ENCODE measurements at places on chromosomes 4 and X. TPM values are rescaled to one million over a fixed set of nuclear protein-coding genes. Genes with fewer than 3 reads are reported as not detected.

SERPINA7 gene
- total RNA-seq: 315 TPM

PCYT1B gene
- 15.9 TPM for total RNA-seq

ADH1C gene
- total RNA-seq: not detected

TMEM131L gene
- 4.5 TPM for total RNA-seq

ODAM gene
- 115 TPM for total RNA-seq

DCAF8L2 gene
- total RNA-seq: not detected

NUDT10 gene
- not detected for total RNA-seq

GRCh38 chr4:151998723-151999122 lies 237.9 kb upstream of the GATB start:
- no peak for DNase-seq

DNA sequence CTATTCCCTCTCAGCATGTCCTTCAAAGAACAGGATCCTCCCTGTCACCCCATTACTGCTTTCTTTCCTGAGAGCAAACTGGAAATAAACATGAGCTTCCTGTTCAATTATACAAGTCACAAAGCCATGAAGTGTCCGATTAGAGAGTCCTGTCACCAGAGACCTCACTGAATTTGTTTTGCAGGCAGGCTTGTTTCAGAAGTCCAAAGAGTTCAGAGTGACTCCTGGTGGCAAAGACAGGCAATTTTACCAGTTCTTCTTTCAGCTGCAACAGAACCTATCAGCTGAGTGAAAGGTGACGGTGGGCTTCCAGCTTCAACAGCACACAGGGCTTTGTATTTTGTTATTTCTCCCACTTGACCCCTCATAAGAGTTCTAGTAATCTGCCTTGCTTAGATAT lies 6.4 kb downstream of the ELK1 start:
- DNase-seq: no peak

GRCh38 chr4:138643827-138644226 lies 371.8 kb upstream of the NOCT start:
- no peak for DNase-seq

DNA sequence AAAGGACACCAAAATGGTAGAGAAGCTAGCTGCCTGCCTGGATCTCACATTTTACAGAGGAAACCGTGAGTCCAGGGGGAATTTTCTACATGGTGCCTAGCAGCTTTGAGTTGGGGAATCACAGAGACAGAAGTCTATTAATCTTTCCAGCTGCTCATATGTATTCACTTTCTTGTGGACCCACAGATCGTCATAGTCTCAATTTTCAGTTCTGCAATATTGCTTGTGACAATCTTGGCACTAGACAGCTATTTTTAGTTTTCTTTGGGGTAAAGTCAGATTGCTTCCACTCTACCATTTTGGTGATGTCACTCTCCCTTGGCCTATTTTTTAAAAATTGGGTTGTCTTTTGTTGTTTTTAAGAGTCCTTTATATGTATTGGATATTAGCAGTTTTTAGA lies 233.4 kb upstream of the STK26 start:
- DNase-seq: no peak

GRCh38 chrX:56787734-56788152 lies 58.7 kb downstream of the NBDY start:
- DNase-seq: no peak

GRCh38 chrX:149541521-149542047 lies 772 bp downstream of the EOLA1 start:
- DNase-seq: no peak

- DNase-seq: no peak
Measured at GRCh38 chrX:8179656-8180055, 8.6 kb upstream of the VCX2 start.

DNA sequence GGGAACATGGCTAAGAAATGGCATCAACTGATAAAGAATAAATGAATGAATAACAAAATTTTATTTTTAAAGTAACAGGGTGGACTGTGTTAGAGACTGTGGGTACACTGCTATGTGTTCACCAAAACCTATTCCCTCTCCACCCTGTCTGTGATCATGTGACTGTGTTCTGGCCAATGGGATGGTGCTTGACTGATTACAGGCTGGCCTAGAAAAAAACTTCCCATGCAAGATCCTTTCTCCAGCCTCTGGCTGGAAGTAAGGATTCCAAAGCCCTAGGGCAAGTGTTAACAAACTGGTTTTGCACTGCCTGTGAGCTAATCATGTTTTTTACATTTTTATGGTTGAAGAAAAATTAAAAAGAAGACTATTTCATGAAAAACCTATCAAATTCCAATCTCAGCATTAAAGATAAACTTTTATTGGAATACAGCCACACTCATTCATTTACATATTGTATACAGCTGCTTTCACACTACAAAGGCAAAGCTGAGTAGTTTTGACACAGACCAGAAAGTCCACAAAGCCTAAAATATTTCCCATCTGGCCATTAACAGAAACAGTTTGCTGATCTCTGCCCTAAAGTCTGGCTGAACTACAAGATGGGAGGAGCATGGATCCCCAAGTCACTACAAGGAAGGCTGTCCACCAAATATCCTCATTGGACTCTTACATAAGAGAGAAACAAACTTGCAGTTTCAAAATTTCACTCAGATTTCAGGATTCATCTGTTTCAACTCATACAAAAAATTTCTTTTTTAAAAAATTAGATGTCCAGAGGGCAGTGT lies 133.2 kb downstream of the ARHGAP6 start:
- DNase-seq: no peak

DNA sequence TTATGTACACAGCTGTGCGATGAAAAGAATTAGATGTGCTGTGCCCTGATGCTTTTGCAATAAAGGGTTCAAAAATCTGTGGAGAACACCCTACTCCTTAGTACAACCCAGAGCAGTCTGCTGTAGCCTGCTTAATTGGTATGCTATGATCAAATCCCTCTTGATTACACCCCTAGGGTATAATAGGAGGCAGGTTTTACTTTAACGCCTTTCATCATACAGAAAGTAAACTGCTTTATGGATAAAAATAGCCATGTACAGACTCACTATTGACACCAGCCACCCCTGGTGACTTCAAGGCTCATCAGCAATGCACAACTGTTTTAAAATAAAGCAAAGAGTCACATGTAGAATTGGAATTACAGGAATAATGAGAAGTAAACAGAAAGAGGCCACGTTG lies 315.3 kb downstream of the DMD start:
- no peak for DNase-seq

DNA sequence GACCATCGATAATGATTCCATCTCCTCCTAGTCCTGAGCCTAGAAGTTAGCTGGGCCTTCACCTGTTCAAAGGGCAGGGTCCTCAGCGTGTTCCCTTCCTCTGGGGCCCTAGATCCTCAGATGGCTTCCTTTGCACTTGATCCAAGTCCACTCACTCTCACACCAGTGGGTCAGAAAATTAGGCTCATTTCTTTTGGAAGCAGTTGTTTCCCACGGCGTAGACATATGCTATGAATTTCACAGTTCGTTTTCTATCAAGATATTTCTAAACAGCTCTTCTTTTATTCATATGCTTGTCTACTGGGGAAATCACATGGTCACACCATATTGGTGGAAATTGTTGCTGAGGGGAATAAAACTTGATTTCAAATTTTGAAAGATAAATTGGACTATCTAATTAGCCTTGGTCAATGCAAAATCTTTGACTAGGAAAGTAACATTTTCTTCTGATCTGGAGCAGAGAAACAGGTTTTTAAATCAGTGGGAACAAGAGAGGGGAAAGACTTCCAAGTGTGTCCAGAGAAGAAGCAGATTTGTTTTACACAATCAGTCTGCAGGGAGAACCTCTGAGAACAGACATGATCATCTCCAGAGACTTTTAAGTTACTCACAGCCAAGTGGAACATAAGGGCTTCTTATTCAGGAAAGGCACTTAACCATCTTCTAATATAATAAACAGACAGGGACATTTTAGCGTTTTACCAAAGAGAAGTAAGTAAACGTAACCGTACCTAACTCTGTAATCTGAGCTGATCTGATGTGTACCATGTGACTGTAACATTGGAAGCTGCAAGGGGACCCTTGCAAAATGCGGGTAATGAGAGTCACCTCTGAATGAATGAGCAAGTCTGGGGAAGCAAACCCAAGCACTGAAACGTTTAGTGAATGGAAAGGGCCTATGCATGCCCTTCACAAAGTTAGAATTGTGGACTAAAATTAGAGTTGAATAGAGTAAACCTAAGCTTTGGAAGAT lies 455.7 kb upstream of the FAT1 start:
- DNase-seq: no peak

GRCh38 chr4:6334203-6334887 lies 64.7 kb downstream of the WFS1 start:
- DNase-seq: no peak

GRCh38 chr4:20480165-20480947 lies 219.9 kb upstream of the PACRGL start:
- DNase-seq: no peak

DNA sequence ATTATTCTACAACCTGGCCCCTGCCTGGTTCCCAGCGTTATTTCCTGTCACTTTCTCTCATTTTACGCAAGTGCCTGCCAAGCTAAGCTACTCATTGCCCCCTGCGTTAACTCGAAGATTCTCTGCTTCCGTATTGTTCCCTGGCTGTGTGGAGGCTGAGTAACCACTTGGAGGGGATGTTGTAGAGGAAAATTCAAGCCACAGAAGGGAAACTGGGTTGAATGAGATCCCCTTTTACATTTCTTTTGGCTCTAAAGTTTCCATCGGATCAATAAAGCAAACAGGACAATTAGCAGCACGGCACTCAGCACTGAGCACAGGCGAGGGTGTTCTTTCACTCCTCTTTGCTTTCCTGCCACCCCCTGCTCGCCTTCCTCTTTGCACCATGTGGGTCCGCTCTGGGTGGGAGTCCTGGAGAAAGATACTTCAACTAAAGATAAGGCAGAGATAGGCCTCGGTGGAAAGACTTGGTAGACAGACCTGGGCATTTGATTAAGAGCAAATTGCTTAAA lies 4.2 kb upstream of the TMSB4X start:
- peak; percentile 27 for DNase-seq

- no peak for DNase-seq
Measured at GRCh38 chrX:123713434-123713833, 19.4 kb downstream of the THOC2 start.

DNA sequence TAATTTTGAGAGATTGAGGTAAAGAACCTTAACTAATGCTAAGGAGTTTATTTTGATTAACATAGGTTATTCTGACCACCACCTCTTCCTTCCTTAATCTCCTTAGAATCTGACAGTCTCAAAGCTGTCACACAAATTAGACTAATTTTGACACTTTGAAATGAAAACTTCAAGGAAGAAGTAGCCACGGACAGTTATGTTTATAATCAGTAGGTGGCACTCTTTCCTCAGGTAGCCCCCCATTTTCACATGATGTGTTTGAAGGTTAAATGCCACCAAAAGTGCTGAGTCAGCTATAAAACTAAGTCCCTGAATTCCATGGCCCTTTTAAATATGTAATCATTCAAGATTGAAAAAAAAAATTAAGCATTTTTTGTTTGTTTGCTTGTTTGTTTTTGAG lies 22.4 kb downstream of the TMEM33 start:
- peak; percentile 27 for DNase-seq

DNA sequence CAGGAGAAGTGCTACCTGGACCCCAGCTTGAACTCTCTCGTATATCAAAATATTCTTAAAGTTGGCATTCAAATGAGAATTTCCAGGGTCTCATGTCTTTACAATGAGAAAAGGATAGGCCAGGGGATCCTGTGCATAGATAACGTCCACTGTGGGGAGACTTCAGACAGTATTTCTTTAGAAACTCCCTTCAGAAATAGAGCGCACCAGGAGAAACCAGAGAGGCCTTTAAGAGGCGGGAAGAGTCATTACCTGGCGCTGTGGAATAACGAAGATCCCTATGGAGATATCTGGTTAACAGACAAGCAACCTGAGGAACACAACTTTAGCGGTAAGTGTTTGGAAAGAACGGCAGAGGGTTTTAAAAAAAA lies 600 bp downstream of the RADX start:
- peak; percentile 0 for DNase-seq

Data from HepG2 (cell line).